ENCODE measurements at places on chromosomes 1 and 21.
A peak's percentile ranks its signal among the peaks of the same experiment; 100 is the strongest.

- no peak for DNase-seq
These were observed 1.7 kb upstream of the TMEM50B start for GRCh38 chr21:33481314-33481943.

DNA sequence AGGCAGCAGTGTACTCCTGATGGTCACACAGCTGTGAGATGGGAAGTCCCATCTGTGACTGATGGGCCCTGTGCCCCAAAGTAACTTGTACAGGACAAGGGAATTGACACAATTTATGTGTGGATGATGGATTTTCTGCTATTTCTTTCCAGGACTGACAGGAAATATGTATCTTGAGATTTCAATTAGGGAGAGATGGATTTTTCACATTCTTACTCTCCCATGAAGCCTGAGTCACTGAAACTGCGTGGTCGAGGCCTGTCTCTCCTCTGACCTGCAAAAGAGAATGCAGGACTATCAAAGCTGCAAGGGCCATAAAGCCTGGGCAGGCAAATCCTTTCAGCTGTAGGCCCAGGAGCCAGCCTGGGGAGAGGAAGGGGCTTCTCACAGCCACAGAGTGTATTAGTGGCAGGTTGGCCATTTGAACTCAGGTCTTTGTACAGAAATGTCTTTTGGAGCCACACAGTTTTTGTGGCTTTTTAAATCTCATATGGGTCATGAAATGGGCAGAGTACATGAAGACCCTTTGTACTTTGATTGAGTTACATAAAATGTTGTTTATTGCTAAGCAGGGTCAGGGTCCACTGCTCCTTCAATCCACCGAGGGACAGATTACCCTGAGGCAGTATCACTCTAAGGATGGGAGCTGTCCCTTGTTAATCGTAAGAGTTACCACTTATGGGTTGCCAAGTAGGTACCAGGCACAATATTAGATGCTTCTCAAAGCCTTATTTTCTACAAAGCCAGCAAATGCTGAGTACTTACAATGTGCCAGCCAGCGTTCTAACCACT, 14.8 kb downstream of the ALX3 start:
- DNase-seq, result no peak

DNA sequence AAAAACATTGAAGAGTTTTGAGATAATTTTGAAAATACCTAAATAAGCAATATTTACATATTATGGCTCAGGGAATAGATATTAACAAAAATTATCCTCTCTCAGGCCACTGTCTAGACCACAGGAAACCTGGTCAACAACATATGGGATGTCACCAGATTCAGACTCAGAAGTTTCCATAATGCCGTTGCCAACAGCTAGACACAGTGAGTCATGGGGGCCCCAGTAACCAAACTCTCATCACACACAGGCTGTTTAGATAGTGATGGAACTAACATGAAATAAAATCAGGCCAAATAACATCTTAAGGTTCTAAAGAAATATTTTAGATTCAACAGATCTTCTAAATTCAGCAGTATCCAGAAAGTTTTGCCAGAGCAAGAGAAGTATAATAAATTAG, 681.7 kb upstream of the ADAMTS5 start:
- DNase-seq, result no peak

GRCh38 chr1:113998361-113998760, 19.1 kb downstream of the OLFML3 start:
- peak; percentile 29 for DNase-seq

DNA sequence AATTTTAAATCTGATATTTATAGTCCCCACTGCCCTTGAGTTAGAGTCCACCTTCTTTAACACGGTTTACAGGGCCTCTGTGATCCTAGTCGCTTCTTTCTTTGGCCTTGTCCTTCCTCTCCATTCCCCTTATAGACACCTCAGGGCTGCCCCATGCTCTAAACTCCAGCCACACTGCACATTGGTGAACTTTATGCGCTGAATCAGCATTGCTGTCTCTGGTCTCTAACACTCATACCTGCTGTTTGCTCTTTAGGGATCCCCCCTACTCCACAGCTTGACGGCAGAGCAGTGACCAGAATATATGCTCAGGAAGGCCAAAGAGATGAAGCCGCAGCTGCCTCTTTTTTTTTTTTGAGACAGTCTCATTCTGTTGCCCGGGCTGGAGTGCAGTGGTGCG, 30.2 kb downstream of the PLEKHO1 start:
- no peak for DNase-seq

GRCh38 chr1:70205071-70205433, 327 bp downstream of the LRRC40 start:
- DNase-seq, result peak; percentile 57

- DNase-seq, result no peak
These were observed 97.2 kb downstream of the WDR4 start for GRCh38 chr21:42781971-42782722.

DNA sequence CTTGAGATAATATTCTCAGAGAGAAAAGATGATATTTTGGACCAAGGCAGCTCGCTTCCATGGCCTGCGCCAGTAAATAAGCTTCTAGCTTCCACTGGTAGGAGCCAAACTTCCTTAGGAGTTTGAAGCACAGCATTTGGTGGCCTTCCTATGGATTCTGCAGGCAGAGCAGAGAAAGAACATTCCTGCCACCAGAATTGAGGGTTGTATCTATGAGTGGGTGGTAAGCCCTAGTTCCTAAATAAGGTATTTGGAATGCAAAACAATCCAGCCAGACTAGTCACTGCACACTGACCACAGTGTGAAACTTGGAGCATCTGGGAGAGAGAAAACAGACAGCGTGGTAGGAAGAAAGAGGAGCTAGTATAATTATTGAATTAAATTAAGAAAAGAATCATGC, 54.1 kb upstream of the BCAR3 start:
- no peak for DNase-seq

DNA sequence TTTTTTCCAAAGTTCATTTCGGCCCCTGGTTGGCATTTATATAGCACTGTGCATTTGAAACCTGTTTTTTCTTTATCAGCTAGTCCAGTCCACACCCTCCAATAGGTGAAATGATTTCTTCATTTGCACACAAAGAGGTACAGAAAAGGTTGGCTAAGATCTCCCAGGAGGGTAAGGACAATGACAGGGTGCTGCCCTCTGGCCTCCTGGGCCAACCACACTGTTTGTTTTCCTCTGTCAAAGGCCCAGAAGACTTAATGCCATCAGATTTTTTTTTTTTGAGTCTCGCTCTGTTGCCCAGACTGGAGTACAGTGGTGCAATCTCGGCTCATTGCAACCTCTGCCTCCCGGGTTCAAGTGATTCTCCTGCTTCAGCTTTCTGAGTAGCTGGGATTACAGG, 70.1 kb upstream of the EFHD2 start:
- DNase-seq, result no peak

GRCh38 chr1:163538667-163539066, 216.9 kb downstream of the NUF2 start:
- DNase-seq, result no peak

DNA sequence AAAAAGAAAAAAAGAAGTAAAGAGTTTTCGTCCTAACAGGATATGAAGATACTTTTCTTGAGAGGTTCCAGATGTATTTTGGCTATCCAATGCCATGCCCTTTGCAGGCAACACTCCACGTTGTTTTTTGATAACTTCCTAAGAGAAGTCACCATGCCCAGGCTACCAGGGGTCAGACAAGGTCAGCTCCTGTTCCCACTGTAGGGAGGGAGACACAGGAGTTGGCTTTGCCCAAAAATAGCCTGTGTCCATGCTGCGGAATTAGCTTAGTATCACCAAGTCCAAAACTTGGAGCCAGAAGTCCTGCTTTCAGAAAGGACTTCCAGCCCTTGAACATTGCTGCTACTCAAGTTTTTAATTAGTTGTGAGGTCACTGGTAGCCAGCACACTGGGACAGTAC, 62.1 kb upstream of the NRIP1 start:
- DNase-seq, result no peak
